Activated T-helper 17 cell treated with anti-CD3 and anti-CD28 coated beads, Interleukin-2, amount 50 U/mL, for 72 hours (primary cell): ENCODE measurements at places on chromosomes 6 and 20. TPM values are rescaled to one million over a fixed set of nuclear protein-coding genes. Genes with fewer than 3 reads are reported as not detected.

Gene SLC22A1
- total RNA-seq: 3.3 TPM

- ATAC-seq: peak; percentile 16
Measured at GRCh38 chr6:137867685-137868509, 838 bp downstream of the TNFAIP3 start.

DNA sequence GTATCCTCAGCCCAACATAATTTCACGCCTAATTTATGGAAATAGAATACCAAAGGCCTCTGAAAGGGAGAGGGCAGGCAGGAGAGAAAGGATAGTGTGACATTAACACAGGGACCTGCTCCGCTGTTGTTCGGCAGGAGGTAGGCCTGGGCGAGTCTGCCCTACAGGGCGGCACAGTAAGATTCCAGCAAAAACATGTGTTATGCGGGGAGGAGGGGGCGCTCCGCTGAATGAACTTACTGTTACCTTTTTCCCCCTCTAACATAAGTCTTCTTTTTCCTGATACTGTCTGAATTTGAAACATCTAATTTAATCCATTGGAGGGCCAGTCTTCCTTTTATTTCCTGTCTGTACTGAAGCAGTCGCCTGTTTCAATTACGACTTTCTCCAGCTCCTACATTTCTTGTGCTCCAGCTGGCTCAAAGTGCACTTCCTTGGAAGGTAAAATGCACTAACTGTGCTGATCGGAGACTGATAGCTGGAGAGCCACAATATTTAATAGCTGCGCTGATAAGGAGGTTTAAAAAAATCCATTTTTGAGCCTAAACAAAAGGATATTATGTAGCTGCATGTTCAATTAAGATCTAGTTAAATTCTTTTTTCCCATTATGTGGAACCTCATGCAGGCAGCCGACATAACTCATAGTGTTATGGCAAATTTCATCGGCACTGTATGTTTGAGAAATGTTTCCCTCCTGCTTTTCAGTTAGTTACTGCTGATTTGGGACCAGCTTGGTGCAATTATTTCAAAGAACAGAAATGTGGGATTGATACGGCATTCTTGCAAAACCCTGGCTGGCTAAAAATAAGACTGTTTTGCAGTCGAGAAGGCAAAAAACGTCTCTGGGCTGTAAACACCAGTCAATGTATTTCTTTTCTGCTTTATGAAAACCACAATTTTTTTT is 193.0 kb downstream of the FOXC1 start:
- ATAC-seq: no peak

Gene MOCS1
- 1.1 TPM for total RNA-seq

GRCh38 chr6:100412872-100413271 is 51.8 kb downstream of the SIM1 start:
- ATAC-seq: no peak

DNA sequence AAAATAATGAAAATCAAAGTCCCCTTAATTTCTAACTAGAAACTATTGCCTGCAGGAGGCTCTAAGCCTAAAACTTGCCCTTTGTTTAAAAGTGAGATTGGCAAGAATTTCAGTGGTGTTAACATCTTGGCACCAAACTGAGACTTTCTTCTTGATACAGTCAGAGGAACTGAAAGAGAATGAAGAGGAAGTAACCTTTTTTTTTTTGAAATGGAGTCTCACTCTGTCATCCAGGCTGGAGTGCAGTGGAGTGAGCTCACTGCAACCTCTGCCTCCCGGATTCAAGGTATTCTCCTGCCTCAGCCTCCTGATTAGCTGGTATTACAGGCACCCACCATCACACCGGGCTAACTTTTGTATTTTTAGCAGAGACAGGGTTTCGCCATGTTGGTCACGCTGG is 3.6 kb downstream of the DOP1A start:
- no peak for ATAC-seq

DNA sequence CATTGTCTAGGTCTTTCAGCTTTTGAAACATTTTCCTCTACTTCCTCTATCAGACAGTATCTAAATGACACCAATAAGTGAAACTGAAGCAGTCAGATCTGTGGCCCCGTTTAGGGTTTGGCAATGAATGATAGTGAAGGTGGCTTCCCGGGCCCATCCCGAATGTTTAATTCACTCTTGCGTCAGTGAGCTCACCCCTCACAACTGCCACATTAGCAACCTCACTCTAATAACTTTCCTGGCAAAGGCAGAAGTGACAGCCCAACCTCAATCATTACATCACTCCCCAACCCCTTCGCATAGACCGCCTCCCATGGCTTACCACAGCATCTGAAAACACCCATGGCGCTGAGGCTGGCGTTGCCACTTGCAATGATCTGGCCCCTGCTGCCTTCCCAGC is 92.4 kb upstream of the CD83 start:
- peak; percentile 31 for ATAC-seq

GRCh38 chr20:9062066-9062465 is 6.8 kb upstream of the PLCB4 start:
- no peak for ATAC-seq

Gene ZNF165
- 2.1 TPM for total RNA-seq

Gene E2F1
- 40.2 TPM for total RNA-seq

GRCh38 chr20:58198901-58199355 is 29.5 kb downstream of the ANKRD60 start:
- ATAC-seq: no peak

DNA sequence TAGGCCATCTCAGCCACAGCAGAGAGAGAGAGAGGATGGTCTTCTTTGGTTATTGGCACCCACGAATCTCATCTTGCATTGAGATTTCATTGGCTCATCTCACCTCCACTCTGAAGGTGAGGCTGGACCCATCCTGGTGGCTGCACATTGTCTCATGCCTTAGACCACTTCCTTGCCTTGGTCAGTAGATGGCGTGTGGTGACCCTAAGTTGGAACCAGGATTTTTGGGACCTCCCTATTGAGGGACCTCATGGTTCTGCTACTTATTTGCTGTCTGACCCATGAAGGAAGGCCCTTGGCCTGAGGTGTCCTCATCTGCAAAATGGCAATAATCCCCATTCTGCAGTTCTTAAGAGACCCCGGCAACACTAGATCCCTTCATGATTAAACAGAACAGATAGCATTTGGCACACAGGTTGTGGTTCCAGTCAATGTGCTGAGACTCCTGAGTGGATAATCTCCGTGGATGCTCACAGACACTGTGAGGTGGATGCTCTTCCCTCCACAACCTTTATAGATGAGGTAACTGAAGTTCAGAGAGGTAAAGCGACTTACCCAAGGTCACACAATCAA is 21.5 kb upstream of the AAR2 start:
- peak; percentile 59 for ATAC-seq

DNA sequence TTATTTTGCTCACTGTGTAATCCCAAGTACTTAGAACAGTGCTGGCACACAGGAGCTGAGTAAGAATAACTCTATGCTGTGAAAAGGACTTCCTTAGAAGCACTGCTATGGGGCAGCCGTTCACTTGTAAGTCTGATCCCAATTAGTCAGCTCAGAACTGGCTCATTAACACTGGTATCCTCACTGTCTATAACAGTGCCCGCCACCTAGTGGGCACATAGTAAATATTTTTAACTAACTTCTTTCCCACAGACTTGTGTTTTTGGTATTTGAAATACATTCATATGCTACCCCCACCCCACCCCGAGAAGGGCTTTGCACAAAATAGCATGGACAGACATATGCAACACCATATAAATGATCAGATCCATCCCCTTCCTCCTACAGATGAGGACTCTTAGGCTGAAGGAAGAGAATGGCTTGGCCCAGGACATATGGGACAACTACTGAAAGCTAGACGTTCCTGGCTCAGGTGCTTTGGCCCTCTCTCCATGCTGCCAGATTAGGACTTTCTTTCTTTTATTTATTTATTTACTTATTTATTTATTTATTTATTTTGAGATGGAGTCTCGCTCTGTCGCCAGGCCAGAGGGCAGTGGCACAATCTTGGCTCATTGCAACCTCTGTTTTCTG is 47.1 kb downstream of the DST start:
- peak; percentile 59 for ATAC-seq

Gene FOXQ1
- not detected for total RNA-seq

GRCh38 chr6:170091639-170092579 is 199.0 kb downstream of the DLL1 start:
- no peak for ATAC-seq

- ATAC-seq: no peak
Measured at GRCh38 chr20:54340206-54340605, 132.3 kb downstream of the PFDN4 start.

- no peak for ATAC-seq
Measured at GRCh38 chr20:46057856-46058598, 29.0 kb downstream of the SLC12A5 start.

DNA sequence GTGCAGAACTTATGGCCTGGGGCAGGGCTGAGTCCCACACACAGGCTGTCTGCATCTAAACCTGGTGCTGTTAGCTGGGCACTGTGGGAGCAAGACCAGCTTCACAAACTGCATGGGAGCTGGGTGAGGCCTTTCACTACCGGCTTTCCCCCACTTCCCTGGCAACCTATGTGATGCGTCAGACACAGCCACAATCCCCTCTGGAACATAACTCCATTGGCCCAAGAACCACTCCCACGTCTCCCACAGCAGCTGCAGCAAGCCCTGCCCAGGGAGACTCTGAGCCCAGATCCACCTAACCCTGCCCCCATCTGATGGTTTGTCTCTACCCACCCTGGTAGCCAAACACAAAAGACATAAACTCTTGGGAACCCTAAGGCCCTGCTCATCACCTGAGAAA is 9.3 kb downstream of the WDR27 start:
- ATAC-seq: no peak

DNA sequence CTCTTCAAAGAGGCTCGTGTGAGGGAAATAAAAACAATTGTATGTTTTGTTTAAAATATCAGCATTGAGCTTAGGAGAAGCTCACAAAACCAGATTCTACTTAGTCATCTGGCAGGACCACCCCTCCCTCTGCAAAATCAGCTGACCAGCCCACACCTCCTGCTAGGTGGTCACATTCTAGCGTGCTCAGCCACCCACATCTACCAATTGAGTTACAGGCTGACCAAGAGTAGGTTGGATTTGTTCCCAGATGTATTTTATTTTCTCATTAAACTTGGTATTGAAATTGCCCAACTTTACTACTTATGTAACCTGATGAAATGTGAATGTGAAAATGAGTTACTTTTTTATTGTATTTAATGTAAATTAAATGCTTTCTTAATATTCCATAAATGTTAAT is 56.2 kb downstream of the SLC22A2 start:
- no peak for ATAC-seq

Gene ABRACL
- total RNA-seq: 186 TPM

Gene GPR6
- not detected for total RNA-seq

GRCh38 chr20:58021481-58021880 is 207.0 kb downstream of the ANKRD60 start:
- ATAC-seq: no peak

GRCh38 chr6:11317885-11318771 is 85.7 kb upstream of the NEDD9 start:
- peak; percentile 93 for ATAC-seq

DNA sequence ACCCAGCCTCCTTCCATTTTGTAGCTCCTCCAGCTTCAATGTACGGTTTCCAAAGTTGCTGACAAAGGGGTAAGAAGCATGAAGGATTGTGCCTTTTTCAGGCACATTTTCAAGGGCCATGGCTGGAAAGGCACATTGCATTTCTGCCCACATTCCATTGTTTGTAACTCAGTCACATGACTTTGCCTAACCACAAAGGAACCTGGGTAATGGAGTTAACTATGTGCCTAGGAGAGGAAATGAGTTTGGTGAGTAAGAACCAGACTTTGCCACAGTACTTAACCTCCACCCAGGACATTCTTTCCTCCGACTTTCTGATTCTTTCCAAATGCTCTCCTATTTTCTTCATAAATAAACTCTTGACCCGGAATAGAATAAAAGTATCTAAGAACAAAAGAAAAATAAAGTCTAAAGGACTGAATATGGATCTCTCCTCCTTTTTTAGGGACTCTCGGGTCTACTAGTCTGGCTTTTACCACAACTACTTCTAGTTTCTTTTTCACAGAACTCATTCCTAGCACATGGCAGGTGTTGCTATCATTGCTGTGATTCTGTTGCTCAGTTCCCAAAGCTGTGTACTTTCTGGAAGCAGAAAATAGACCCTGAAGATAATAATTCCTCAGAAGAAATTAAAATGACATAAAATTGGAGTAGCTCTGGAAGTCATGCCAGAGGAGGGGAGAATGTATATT is 81.5 kb upstream of the ISM1 start:
- ATAC-seq: peak; percentile 29

DNA sequence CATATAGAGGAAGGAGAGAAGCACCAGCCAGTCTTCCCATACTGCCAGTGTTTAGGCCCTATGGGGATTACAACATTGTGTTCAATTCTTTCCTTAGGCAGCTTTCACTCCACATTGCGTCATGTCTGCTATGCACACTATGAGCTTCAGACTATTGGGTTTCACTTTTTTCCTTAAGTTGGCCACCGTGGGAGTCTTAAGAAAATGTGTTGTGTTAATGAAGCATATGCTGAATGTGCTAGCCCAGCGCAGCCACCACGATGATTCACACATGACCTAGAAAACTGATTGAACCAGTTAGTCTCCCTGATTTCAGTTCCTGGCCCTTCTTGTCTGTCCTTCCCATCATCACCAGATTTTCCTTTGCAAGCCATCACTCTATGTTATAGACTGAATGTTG is 21.5 kb downstream of the TUBB2B start:
- no peak for ATAC-seq

- ATAC-seq: no peak
Measured at GRCh38 chr6:135701426-135701825, 150.1 kb upstream of the PDE7B start.

Gene RHAG
- not detected for total RNA-seq

GRCh38 chr20:22578221-22579118 is 5.9 kb downstream of the FOXA2 start:
- ATAC-seq: no peak

- ATAC-seq: no peak
Measured at GRCh38 chr20:22584522-22584921, at the start of gene FOXA2. TSS of gene FOXA2 (minus strand) at chr20:22584572. CDS start at chr20:22584278, 294 bp downstream.

Gene BHLHE23
- total RNA-seq: not detected

GRCh38 chr20:3195590-3196237 is 8.8 kb downstream of the DDRGK1 start:
- ATAC-seq: no peak

DNA sequence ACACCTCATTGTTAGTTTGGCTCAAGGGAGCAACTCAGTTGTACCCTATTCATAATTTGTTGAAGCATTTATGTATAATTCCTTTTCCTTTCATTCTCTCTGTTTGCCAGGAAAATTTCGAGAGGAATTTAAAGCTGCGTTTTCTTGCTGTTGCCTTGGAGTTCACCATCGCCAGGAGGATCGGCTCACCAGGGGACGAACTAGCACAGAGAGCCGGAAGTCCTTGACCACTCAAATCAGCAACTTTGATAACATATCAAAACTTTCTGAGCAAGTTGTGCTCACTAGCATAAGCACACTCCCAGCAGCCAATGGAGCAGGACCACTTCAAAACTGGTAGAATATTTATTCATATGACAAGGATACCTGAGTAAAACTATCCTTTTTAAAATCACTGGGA is 45.2 kb upstream of the GFRAL start:
- no peak for ATAC-seq

GRCh38 chr6:94600636-94601035 is 976.7 kb upstream of the MANEA start:
- ATAC-seq: no peak

- ATAC-seq: peak; percentile 26
Measured at GRCh38 chr6:41200901-41201763, at the start of gene TREML2. TSS of gene TREML2 (minus strand) at chr6:41201149. CDS start at chr6:41201008, 141 bp downstream.

Gene MYCT1
- total RNA-seq: not detected

GRCh38 chr6:48177786-48178185 is 66.8 kb upstream of the PTCHD4 start:
- ATAC-seq: no peak

GRCh38 chr6:40634429-40634828 is 47.3 kb upstream of the LRFN2 start:
- ATAC-seq: no peak

Gene HMGN4
- total RNA-seq: 90.3 TPM
